ENCODE measurements at places on chromosomes 16 and 17. TPM values are rescaled to one million over a fixed set of nuclear protein-coding genes. Genes with fewer than 3 reads are reported as not detected.

Gene MYL4
- total RNA-seq = 0.39 TPM

DNA sequence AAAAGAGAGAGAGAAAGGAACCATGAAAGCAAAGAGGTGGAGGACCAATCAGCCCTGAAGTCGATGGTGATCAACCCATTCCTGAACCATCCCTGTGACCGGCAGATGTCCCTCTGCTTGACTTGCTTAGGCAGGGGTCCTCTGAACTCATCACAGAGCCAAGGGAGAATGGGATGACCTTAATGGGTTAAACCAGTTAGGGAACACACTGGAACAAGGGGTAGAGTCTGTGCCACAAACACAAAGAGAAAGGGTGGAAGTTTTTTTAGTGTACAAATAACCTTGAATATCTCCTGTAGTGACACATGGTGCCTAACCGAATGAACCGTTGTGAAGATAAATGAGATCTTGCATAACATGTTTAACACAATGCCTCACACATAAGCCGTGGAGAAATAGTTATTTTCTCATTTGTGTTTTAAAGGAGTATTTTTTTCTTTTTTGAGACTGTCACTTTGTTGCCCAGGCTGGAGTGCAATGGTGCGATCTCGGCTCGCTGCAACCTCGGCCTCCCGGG, 11.2 kb downstream of the NAA60 start:
- H3K27ac ChIP-seq = no peak overlapping the region
- DNase-seq = no peak
- H3K36me3 ChIP-seq = no peaks in the 10 kb centered on the region
- H3K27me3 ChIP-seq = no peaks in the 10 kb centered on the region

Gene CD300E
- not detected for total RNA-seq

Gene KDM6B
- 27.9 TPM for total RNA-seq

Gene MLYCD
- 8.7 TPM for total RNA-seq

GRCh38 chr17:51947160-51947735, 211.3 kb downstream of the CA10 start:
- H3K4me3 ChIP-seq = no peak overlapping the region

Gene CTRB2
- not detected for total RNA-seq

DNA sequence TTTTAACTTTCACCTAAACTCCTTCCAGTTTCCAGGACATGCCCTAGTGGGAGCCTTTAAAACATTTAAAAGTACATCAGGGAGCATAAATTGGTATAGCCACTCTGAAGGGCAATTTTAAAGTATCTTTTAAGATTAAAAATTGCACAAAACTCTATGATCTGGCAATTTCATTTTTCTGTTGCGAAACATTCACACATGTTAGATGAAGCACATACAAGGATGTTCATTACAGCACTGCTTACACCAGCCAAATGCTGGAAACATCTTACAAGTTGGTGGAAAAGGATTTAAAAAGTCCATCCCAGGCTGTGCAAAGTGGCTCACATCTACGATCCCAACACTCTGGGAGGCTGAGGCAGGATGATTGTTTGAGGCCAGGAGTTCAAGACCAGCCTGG, 26.4 kb upstream of the LONP2 start:
- no peaks in the 10 kb centered on the region for H3K36me3 ChIP-seq
- no peaks in the 10 kb centered on the region for H3K27me3 ChIP-seq
- no peak for DNase-seq
- peaks cover 13% of the 10 kb centered on the region for H3K4me1 ChIP-seq

GRCh38 chr17:27203241-27203640, 90.7 kb upstream of the WSB1 start:
- H3K4me1 ChIP-seq = no peaks in the 10 kb centered on the region
- H3K27me3 ChIP-seq = no peaks in the 10 kb centered on the region
- no peak overlapping the region for H3K4me3 ChIP-seq

Gene KRTAP9-4
- total RNA-seq = not detected

DNA sequence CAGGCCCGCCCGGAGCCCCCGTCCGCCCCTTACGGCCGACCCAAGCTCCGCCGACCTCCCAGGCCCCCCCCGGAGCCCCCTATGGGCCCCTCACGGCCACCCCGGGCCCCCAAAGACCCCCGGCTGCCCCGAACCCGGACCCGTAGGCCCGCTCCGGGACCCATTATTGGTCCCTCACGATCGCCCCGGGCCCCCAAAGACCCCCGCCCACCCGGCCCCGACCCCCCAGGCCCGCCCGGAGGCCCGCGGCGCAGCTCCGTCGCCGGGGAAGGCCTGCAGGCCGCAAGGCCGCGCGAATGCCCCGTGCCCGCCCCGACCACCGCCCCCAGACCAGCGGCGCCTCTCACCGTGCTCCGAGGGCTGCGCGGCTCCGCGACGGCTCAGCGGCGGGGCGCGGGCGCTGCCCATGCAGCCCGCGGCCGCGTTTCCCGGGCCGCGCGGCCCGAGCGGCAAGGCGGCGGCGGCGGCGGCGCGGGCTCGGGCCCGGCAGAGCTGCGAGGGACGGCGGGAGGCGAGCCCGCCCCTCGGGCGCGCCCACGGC, 393 bp downstream of the ANKRD11 start:
- DNase-seq = no peak
- peaks cover 20% of the 10 kb centered on the region for H3K4me1 ChIP-seq
- no peaks in the 10 kb centered on the region for H3K36me3 ChIP-seq

Gene SPNS2
- 1.00 TPM for total RNA-seq

Gene SUPT4H1
- 70.9 TPM for total RNA-seq

Gene UTS2R
- 1.3 TPM for total RNA-seq

DNA sequence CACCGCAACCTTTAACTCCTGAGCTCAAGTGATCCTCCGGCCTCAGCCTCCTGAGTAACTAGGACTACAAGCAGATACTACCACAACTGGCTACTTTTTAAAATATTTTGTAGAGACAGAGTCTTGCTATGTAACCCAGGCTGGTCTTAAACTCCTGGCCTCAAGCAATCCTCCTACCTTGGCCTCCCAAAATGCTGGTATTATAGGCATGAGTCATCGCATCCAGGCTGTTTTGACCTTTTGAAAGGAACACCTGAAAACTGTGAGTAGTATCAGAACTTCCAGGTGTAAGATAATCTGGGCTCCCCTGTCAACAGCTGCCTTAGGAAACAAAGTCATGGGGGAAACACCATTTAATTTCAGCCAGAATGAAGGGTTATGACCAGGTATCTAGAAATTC, 77.5 kb downstream of the CYTH1 start:
- H3K27ac ChIP-seq = no peak overlapping the region
- H3K4me1 ChIP-seq = peaks cover 3% of the 10 kb centered on the region
- H3K27me3 ChIP-seq = no peaks in the 10 kb centered on the region
- no peak for DNase-seq
- H3K36me3 ChIP-seq = no peaks in the 10 kb centered on the region

DNA sequence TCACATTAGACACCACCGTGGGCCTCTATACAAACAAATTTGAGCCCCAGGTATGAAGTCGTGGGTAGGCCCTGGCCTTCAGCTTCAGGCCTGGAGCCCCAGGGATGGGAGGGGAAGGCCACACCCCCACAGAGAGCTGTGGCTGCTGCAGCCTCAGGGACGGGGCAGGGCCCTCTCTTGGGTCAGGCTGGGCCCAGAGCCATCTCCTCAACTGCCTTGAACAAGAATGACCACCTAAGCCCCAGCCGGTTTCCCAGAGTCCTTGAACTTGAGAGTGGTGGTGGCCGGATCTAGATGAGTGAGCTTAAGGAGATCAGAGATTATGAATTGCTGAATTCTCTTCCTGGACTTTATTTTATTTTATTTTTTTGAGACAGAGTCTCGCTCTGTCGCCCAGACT, 18.6 kb downstream of the SCNN1B start:
- H3K4me1 ChIP-seq = no peaks in the 10 kb centered on the region
- no peak for DNase-seq
- H3K4me3 ChIP-seq = no peak overlapping the region
- H3K36me3 ChIP-seq = no peaks in the 10 kb centered on the region

Gene CDH1
- 783 TPM for total RNA-seq

GRCh38 chr16:84718-85406, 6.8 kb downstream of the MPG start:
- H3K36me3 ChIP-seq = no peaks in the 10 kb centered on the region
- DNase-seq = no peak
- H3K27me3 ChIP-seq = no peaks in the 10 kb centered on the region
- peak overlapping the region; percentile 72 for H3K27ac ChIP-seq
- no peak overlapping the region for H3K4me3 ChIP-seq

Gene TEDC2
- total RNA-seq = 29.0 TPM

GRCh38 chr17:46027048-46027975, 28.3 kb downstream of the STH start:
- no peak for DNase-seq
- H3K4me1 ChIP-seq = no peaks in the 10 kb centered on the region
- no peak overlapping the region for H3K4me3 ChIP-seq
- H3K27me3 ChIP-seq = no peaks in the 10 kb centered on the region
- peaks cover 1% of the 10 kb centered on the region for H3K36me3 ChIP-seq

DNA sequence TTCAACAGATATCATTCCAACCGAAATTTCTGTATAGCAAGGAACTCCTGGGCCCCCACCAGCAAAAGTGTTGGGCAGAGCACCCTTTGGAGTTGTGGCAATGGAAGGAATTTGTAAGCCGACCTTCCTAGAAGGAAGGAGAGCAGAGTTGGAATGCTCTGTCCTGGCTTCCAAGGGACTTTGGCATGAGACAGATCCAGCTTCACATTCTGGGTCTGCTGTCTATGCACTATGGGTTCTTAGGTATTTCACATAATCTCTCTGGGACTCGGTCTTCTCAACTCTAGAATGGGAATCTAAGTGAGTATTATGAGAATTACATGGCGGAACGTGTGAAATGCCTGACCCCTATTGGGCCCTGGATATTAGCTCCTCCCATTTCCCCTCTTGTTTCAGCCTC, 63.2 kb upstream of the MARCHF10 start:
- DNase-seq = no peak
- no peaks in the 10 kb centered on the region for H3K27me3 ChIP-seq
- no peak overlapping the region for H3K27ac ChIP-seq
- no peak overlapping the region for H3K4me3 ChIP-seq

GRCh38 chr16:75304521-75305363, 53.3 kb upstream of the BCAR1 start:
- no peaks in the 10 kb centered on the region for H3K36me3 ChIP-seq
- H3K27me3 ChIP-seq = no peaks in the 10 kb centered on the region
- peak; percentile 56 for DNase-seq
- H3K4me1 ChIP-seq = peaks cover 57% of the 10 kb centered on the region
- peak overlapping the region; percentile 88 for H3K27ac ChIP-seq

Gene KRT33B
- total RNA-seq = not detected

GRCh38 chr17:7561028-7561575, 617 bp upstream of the SENP3 start:
- peak overlapping the region; percentile 75 for H3K27ac ChIP-seq
- H3K4me1 ChIP-seq = peaks cover 4% of the 10 kb centered on the region
- peak; percentile 81 for DNase-seq
- H3K27me3 ChIP-seq = no peaks in the 10 kb centered on the region

Gene SMPD3
- 2.8 TPM for total RNA-seq

- H3K36me3 ChIP-seq = peaks cover 8% of the 10 kb centered on the region
- no peaks in the 10 kb centered on the region for H3K27me3 ChIP-seq
- H3K27ac ChIP-seq = no peak overlapping the region
- no peaks in the 10 kb centered on the region for H3K4me1 ChIP-seq
- no peak for DNase-seq
Observed at GRCh38 chr16:67868290-67868689, 4.6 kb upstream of the EDC4 start.

Gene OTOP3
- not detected for total RNA-seq

Gene IL17C
- not detected for total RNA-seq

Gene SLC16A13
- total RNA-seq = 7.1 TPM

DNA sequence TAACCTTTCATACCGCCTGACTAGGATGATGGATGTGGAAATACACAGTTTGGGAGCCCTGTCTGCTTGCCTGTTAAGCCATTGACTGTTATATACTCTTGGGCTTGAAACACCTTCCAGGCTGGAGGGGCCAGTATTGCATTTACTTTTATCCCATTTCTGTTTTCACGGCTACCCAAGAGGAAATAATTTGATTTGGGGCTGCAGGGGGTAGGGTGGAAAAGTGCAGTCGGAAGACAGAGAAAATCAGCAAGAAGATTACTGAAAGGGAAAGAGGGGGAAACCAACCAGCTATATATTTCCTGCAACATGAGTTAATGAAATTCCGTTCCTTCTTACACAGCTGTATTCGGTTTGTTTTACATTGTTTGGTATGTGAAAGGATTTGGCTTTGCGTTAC, 202.5 kb downstream of the CDH13 start:
- no peaks in the 10 kb centered on the region for H3K4me1 ChIP-seq
- no peak for DNase-seq
- H3K4me3 ChIP-seq = no peak overlapping the region
- H3K36me3 ChIP-seq = no peaks in the 10 kb centered on the region

- peak; percentile 95 for DNase-seq
- H3K36me3 ChIP-seq = no peaks in the 10 kb centered on the region
- no peaks in the 10 kb centered on the region for H3K27me3 ChIP-seq
- no peak overlapping the region for H3K27ac ChIP-seq
- H3K4me3 ChIP-seq = no peak overlapping the region
Observed at GRCh38 chr17:48131216-48131824, 23.8 kb downstream of the SNX11 start.

GRCh38 chr17:69733171-69734012, 318.9 kb downstream of the MAP2K6 start:
- no peak overlapping the region for H3K27ac ChIP-seq
- no peaks in the 10 kb centered on the region for H3K4me1 ChIP-seq
- H3K36me3 ChIP-seq = no peaks in the 10 kb centered on the region
- no peak overlapping the region for H3K4me3 ChIP-seq
- no peaks in the 10 kb centered on the region for H3K27me3 ChIP-seq

- H3K36me3 ChIP-seq = no peaks in the 10 kb centered on the region
- no peaks in the 10 kb centered on the region for H3K4me1 ChIP-seq
- no peaks in the 10 kb centered on the region for H3K27me3 ChIP-seq
- DNase-seq = no peak
Observed at GRCh38 chr17:29242051-29242450, 4.6 kb upstream of the CRYBA1 start.

DNA sequence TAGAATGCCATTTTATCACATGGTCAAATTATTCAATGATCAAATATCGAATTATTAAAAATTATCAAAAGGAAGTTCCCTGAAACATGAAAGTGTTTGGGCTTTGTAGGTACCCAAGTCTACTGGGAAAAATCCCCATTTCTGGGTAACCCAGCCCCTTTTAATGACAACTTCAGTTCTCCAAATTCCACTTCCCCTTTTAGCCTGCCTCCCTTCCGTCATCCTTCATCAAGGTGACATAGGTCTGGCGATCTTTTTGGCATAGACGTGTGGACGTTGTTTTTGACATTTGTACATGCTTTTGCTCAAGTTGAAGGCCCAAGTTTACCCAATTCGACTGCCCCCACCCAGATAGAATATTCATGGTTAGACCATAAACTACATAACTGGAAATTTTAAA, 660.9 kb downstream of the MAF start:
- no peaks in the 10 kb centered on the region for H3K36me3 ChIP-seq
- no peak overlapping the region for H3K4me3 ChIP-seq
- no peaks in the 10 kb centered on the region for H3K4me1 ChIP-seq

Gene AARSD1
- 76.2 TPM for total RNA-seq

- H3K4me3 ChIP-seq = no peak overlapping the region
- no peaks in the 10 kb centered on the region for H3K27me3 ChIP-seq
- no peaks in the 10 kb centered on the region for H3K4me1 ChIP-seq
- no peak overlapping the region for H3K27ac ChIP-seq
- H3K36me3 ChIP-seq = no peaks in the 10 kb centered on the region
Observed at GRCh38 chr17:52178012-52178411, 19.5 kb upstream of the CA10 start.

All from Caco-2 (cell line).